Dorsolateral prefrontal cortex (tissue), 122 donors: ENCODE measurements at places on chromosomes 1 and 21.
A peak's percentile ranks its signal among the peaks of the same experiment; 100 is the strongest.

DNA sequence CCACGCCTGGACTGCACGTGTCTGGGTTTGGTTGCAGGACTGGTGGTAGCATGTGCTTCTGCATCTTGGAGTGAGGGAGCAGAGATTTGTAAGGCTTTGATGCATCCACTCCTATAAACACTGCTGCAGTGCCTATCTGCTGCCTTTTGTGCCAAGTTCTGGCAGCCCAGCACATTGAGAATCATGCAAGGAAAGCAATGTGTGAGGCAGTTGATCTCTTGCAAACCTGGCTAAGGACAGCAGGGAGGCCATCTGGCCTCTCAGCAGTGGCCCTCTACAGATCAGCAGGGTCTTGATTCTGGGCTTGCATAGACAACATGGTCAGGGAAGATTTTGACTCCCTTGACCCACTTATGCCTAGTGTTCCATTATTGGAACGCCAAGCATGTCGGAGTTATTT lies 81.2 kb upstream of the COA6 start:
- DNase-seq = no peak

DNA sequence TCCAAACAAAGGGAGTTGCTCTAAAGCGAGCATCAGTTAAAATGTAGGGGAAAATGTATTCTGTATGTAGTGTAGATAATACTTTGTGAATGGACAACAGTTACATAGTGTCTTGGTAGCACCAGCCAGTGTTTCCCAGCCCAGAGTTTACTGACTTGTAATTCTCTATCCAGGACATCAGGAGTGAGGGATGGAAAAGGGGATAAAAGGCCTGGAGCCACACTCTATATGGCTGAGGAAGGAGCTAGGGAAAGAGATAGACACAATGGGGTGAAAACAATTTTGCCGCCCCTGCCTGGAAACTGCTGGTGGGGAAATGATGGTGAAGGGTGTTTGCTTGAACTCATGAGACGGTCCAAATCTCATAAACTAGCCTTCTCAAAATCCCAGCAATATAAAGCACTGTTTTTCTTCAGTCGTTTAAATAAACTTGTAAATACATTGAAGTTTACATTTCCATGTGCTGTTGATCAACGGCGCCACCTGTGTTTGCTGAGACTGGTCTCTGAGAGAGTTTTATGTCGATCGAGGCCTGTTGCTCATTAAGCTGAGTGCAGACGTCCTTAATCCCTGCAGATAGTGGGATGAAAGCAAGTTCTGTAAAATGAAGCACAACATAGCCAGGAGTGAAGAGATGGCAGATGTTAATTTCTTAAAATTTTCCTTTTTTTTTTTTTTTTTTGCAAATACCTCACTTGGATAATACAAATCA lies 27.9 kb upstream of the AGO1 start:
- no peak for DNase-seq

GRCh38 chr1:205374210-205375078 lies 17.7 kb upstream of the KLHDC8A start:
- DNase-seq = no peak

- DNase-seq = no peak
These were observed 27.2 kb downstream of the RRAGC start for GRCh38 chr1:38832370-38832734.

DNA sequence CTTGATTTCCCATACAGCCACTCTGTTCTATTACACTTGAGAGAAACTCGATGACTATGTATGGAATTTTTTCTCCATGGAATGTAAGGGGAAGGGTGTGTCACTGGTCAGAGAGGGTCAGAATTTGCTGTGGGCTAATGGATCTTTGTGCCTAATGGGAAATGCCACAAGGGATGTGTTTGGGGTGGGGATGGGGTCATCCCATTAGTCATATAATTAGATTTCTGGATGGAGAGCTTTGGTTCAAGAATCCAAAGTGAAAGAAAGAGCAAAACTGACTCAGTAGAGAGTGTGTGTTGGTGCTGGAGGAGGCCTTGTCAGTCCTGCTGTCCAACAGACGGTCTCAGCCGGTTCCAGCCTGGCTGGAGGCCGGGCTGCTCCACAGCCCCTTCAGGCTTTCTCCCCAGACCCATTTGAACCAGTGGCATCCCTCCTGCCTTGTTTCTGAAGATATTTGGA lies 86.4 kb downstream of the LAMC2 start:
- no peak for DNase-seq

GRCh38 chr21:45971616-45972352 lies 9.8 kb upstream of the COL6A1 start:
- no peak for DNase-seq

DNA sequence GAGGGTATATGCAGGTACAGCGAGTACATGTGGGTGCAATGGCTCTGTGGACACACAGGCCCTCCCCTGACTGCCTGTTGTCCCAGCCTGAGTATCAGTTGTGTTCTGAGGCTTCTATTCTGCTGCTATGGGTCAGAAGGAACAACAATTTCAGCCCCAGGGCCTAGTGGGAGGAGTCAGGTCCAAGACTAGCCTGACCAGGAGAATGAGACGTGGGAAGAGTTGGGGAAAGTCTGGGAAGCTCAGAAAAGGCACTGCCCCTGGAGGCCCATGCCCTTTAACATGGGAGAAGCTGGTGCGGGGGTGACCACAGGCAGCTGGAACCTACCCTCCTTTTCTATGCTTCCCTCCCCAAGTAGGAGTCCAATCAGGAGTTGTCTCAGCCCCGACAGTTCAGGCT lies 7.7 kb downstream of the IGSF8 start:
- DNase-seq = no peak

DNA sequence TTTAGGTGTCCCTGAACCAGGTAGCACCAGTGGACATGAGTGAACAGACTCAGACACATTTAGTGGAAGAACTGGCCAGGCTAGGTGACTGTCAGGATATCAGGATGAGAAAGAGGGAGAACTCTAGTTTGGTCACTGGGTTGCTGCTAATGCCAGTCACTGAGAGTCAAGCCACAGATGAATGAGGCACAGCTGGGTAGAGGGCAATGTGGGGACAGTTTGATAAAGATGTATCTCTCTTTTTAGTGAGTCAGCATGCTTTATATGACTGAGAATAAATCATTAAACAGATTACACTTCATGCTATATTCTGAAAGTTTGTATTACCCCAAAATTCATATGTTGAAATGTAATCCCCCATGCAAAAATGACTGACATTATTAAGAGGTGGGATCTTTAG lies 87.1 kb downstream of the SELENOF start:
- DNase-seq = no peak

- no peak for DNase-seq
These were observed 113.4 kb downstream of the NGF start for GRCh38 chr1:115224636-115225035.

DNA sequence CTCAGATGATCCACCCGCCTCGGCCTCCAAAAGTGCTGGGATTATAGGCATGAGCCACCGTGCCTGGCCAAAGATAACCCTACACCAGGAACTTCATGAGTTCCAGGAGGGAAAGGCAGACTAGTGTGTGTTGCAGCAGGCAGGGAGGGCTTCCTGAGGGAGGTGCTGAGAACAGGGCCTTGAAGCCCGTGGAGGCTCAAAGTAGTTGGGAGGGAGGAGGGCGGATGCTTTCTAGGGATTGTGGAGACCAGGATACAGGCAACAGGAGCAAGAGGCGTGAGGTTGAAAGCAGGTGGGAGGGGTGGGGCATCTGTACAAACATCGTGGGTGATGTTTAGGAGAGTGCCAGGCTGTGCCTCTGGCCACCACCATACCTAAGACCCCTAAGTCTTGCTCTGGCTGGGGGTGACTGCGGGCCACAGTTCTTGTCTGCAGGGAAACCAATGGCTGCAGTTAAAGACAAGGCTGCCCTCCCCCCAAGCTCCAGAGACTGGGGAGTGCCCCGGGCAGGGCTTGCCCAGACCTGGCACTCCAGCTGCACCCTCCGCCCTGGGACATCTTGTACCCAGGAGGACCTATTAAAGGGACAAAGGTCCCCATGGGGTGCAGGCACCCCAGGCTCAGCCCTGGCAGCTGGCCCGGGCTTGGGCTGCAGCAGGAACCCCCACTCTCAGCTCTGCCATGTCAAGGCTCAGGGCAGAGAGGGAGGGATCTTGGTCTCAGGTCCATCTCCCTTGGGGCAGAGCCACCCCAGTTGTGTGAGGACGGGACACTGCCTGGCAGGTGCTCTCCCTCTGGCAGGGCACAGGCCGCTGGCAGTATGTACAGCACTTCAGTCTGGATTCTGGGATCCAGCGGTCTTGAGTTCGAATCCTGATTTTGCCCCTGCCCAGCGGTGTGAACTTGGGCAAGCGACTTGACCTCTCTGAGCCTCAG lies 22.1 kb upstream of the CASZ1 start:
- DNase-seq = no peak

GRCh38 chr1:215761446-215761845 lies 194.3 kb downstream of the KCTD3 start:
- DNase-seq = no peak

- DNase-seq = no peak
These were observed 1.1 kb upstream of the MARCKSL1 start for GRCh38 chr1:32336963-32337675.

DNA sequence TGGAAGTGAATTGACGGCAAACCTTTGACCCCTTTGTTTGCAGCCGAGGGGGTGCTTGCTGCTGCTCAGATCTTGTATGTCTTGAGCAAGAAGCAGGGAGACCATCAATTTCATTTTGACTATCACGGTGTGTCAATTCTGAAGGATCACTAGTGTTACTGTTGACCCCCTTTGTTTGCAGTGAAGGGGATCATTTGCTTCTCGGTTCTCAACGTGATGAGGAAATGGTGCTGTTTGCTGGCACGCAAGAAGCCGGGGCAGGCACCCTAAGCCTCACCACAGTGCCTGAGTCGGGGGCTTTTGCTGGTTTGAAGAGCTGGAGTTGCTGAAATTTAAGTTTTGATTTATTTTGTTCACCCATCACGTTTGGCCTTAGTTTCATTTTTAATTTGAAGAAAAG lies 7.5 kb downstream of the RBM15 start:
- DNase-seq = no peak

DNA sequence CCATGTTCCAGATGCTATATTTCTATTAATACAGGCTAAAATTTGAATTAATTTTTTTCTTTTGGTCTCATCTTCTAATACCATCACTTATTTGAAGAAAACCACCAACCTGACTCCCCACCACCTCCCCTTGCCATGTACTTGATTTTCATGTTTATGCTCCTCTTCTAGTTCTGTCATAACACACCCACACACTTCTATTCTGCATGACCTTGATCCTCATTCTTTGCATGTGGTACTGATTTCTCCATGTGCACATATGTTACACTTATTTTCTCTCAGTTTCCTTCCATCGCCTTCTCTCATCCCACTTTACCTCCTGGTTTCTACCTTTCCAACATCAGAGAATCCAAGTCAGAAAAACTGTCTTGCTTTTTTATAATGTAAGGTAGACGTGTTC lies 78.9 kb upstream of the ARID1A start:
- DNase-seq = no peak

DNA sequence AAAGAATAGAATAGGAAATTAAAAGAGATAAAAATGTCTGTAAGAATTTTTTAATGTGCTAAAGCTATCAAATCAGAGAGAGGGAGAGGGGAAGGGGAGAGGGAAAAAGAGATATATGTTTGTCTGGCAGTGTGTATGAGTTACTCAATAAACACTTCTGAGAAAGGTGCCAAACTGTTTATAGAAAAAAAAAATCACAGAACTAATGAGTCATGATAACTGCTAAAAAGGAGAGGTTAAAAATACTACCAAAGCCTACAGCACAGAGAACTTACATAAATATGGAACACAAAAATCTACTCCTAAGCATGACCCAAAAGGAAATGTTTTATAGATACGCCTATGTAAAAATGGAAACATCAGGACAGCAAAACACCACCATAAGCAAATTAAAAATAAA lies 45.4 kb downstream of the SELENOF start:
- DNase-seq = no peak

GRCh38 chr1:33420870-33421775 lies 9.8 kb downstream of the PHC2 start:
- no peak for DNase-seq

DNA sequence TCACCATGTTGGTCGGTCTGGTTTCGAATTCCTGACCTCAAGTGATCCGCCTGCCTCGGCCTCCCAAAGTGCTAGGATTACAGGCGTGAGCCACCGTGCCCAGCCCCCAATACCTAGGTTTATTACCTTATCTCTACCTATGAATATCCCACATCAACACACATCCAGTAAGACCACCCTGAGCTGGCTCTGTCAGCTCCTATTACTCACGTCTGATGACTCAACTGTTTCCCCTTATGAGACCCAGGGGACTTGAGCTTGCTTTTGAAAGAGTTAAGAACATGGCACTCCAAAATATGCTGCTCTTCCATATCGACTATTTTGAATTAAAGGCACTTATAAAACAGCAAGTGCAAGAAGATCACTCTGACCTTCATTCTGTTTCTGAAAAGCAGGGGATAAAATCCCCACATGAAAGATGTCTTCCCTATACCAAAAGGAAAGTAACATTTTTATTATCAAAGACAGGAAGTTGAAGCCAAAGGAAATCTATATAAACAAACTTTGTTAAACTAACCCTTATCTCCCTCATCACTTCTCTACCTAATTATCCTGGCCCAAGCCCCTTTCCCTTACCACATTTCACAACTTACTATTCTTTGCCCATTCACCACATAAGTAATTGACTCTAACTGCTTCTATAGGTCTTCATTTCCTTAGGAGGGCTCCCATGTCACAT lies 41.3 kb upstream of the OSBPL9 start:
- no peak for DNase-seq

GRCh38 chr1:66285618-66286270 lies 248.2 kb upstream of the SGIP1 start:
- DNase-seq = no peak

- DNase-seq = no peak
These were observed 3.9 kb downstream of the COL18A1 start for GRCh38 chr21:45408801-45409261.

GRCh38 chr1:197066719-197067456 lies at the start of gene F13B:
Gene F13B, minus strand, starts transcription at chr1:197067260. Its CDS starts 37 bp downstream, at chr1:197067223.
- DNase-seq = no peak

GRCh38 chr1:109866071-109866470 lies 44.6 kb upstream of the CSF1 start:
- no peak for DNase-seq

- DNase-seq = no peak
These were observed 19.8 kb upstream of the C1orf21 start for GRCh38 chr1:184366997-184367396.

GRCh38 chr1:196306421-196306820 lies 301.8 kb downstream of the KCNT2 start:
- DNase-seq = no peak

GRCh38 chr1:156727926-156728598 lies at the start of gene METTL25B:
Gene METTL25B, plus strand, starts transcription at chr1:156728469. Its CDS starts 636 bp downstream, at chr1:156729105.
- peak; percentile 72 for DNase-seq

GRCh38 chr21:45739218-45740087 lies 95.9 kb downstream of the PCBP3 start:
- DNase-seq = no peak

GRCh38 chr1:158329733-158330132 lies 1.6 kb downstream of the CD1B start:
- no peak for DNase-seq

- DNase-seq = no peak
These were observed 17.5 kb upstream of the VAMP3 start for GRCh38 chr1:7753641-7754040.
